A549 treated with ZK216348 at 1 μM for 4 hours (cell line): ENCODE measurements at places on chromosomes 1 and 21. TPM values are rescaled to one million over a fixed set of nuclear protein-coding genes. Genes with fewer than 3 reads are reported as not detected.

The CD5L gene
- total RNA-seq, result not detected in 5 replicates

The LRRC71 gene
- total RNA-seq, result 0.12 to 0.24 TPM (median 0.15 TPM) in 5 replicates

The RHD gene
- not detected in 5 replicates for total RNA-seq

The SLAMF9 gene
- 0.19 to 0.75 TPM (median 0.39 TPM) in 4 of 5 replicates, not detected in the other for total RNA-seq

The KRTAP10-10 gene
- total RNA-seq, result not detected in 5 replicates

The RAB25 gene
- total RNA-seq, result 0.29 to 0.62 TPM (median 0.38 TPM) in 3 of 5 replicates, not detected in the others

The DNASE2B gene
- not detected in 5 replicates for total RNA-seq

The EPHA8 gene
- 0.02 to 0.06 TPM (median 0.05 TPM) in 3 of 5 replicates, not detected in the others for total RNA-seq

The ANKRD34A gene
- total RNA-seq, result 0.11 to 0.36 TPM (median 0.20 TPM) in 5 replicates

The TSPEAR gene
- not detected in 5 replicates for total RNA-seq

The OR14C36 gene
- total RNA-seq, result not detected in 5 replicates
